ENCODE measurements at places on chromosomes 1 and 21.
A peak's percentile ranks its signal among the peaks of the same experiment; 100 is the strongest.

- no peak for DNase-seq
Measured at GRCh38 chr1:180154003-180154324, 705 bp upstream of the QSOX1 start.

DNA sequence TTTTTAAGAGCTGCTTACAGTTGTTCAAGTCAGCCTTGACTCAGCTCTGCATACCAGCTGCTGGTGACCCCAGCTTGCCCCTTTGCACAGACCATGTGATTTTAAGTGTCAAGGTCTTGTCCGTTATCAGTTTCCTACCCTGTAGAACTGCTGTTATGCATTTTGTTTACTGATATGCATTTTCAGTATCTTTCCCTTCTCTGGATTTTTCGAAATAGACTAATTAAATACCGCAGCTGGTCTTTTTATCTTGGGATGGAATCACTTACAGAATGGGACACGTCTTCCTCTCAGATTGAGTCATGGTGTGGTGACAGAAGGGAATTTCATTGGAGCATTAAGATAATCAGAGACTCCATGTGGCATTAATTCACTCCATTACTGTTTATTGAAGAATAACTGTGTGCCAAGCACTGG, 145.6 kb downstream of the FMN2 start:
- DNase-seq = no peak

DNA sequence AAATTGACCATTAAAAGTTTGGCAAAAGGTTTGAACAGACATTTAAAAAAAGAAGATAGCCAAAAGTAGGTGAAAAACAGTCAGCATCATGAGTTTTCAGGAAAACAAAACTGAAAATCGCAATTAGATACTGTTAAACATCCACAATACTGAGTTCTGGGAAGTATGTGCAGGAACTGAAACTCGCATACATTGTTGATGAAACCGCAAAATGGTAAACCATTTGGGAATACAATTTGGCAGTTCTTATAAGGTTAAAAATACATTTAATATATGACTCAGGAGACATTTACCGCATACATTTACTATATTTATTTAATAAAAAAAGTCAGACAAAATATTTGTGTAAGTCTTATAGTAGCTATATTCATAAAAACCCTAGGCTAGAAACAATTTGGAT, 393.2 kb downstream of the COL11A1 start:
- DNase-seq = no peak

DNA sequence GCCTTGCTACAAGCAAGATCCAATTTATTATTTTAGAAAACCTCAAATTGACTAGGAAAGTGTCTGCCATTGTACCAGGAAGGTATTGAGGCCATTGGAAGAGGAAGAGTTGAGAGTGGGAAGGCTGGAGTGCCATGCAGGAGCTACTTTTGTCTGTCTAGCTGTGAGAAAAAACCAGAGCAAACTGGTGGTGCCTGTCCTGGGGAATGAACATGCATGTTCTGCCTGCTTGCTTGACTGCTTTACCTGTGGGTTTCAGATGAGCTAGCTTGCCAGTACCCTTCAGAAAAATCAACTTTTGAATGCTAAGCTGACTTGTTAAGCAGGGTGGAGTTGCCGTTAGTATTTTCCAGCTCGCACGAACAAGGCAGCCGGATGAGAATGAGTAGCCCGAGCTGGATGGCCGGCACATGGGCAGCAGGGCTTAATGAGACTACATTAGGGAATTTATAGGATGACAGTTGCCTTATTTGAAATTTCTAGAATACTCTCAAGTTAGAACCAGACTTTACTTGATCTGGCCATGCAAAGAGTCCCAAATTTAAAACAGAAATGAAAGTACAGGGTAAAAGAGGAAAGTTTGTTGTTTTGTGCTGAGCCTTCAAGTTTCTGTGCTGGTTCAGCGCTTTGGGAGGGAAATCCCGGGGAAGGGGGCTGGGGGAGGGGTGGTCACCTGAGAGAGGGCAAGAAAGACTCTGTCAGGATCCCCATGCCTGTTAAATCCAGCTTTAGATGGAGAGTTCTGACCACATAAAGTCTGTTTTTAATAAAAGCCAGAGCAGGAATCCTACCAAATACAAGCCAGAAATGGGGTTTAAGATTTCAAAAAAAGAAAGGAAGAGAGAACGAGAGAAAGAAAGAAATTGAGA, 29.6 kb upstream of the C1orf105 start:
- no peak for DNase-seq

- no peak for DNase-seq
Measured at GRCh38 chr1:59641836-59642235, 172.9 kb upstream of the HOOK1 start.

DNA sequence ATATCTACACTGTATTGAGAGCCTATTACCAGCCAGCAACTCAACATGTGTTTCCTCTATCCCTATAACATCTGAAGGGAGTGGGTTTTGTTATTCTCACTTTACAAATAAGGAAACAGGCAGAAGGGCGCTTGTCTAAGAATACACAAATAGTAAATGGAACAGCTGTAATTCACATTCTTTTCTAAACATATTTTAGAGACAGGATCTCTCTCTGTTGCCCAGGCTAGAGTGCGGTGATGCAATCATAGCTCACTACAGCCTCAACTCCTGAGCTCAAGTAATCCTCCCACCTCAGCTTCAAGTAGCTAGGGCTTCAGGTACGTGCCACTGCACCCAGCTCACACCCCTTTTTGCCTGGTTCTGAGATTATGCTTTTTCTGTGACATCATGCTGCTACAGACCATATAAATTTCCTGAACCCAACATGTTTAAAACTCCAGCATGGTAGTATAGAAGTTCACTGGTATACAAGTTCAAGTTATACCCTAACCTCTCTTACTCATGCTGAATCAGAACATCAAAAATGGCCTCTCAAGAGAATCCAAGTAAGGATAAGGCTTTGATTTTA, 8.6 kb upstream of the TACSTD2 start:
- no peak for DNase-seq

DNA sequence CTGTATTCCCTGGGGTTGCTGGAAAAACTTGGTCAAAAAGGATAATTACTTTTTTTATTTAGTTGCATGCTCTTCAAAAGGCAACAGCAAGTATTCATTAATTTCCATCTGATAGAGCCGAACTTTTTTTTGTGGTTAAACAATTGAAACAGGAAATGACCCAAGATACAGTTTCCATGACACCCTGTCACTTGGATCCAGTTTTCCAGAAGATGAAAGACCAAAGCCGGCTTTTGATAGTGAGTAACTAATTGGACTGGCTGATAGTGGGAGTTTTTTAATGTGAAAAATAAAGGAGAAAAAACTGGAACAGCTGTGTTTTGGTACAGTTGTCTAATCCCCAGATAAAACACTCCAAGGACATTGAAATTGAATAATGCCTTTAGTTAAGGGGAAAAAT, 33.0 kb downstream of the CACHD1 start:
- DNase-seq = no peak

DNA sequence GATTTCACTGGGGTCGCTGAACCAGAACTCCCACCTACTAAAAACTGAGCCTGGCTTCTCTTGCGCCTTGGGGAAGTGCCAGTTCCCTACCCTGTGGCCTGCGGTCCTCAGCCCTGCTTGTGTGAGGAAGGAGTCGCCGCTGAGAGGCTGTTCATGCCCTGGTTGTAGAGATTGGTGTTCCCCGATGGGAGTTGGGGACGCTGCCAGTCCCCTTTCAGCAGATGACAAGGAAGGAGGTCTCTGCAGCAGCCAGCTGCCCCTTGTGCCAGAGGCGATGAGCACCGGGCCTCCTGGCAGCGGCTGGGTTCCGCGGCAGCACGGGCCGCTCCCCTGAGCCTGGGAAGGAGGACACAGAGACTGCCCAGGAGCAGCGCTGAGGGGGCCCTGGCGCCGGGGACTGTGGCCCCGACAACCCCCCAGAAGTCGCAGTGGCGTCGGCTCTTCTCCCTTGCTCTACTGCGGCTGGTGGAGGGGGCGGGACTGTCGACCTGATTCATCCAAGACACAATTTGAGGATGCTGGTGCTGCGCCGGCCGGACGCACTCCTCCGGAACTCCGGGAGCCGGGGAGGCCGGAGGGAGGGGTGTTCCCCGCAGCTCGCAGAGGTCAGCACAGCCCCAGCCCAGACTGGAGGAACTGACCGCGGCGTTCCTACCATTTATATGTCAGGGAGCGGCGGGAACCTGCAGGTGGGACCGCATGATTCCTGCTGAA, 12.0 kb upstream of the ADORA3 start:
- no peak for DNase-seq

DNA sequence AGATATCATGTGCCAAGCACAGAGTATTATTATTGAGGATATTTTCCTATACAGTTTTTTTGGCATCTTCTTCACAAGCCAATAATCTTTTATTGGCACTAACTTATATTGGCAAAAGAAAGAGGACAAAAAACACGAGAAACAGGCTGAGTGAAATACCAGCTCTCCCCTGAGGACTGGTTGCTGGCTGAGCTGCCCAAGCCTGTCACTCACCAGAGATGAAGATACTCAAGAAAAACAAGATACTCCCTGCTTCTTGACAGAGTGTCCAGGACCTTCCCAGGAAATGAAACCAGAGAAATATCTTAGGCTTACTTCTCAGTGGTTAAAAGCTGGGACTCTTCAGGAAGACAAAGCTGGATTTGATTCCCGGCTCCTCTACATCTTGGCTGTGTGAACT, 35.9 kb upstream of the ATP1B1 start:
- DNase-seq = no peak

- DNase-seq = no peak
Measured at GRCh38 chr1:106681939-106682522, 374.4 kb upstream of the PRMT6 start.

DNA sequence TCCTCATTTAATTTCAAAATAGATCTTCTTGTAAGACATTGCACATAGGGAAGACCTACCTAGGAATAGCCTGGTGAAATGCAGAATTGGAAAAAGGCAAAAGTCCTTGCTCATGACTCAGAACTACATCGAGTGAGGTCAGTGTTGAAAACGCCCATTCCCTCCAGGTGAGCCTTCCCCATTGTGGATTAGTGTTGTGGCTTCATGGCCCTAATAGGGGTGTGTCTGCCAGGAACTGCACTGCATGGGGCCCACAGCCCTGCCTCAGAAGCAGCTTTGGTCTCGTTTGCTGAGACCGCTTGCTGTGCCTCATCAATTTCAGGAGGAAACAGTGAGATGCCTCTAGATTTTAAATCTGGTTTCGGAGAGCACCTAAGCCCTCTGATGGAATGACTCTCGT, 17.0 kb downstream of the TFF3 start:
- DNase-seq = peak; percentile 69

DNA sequence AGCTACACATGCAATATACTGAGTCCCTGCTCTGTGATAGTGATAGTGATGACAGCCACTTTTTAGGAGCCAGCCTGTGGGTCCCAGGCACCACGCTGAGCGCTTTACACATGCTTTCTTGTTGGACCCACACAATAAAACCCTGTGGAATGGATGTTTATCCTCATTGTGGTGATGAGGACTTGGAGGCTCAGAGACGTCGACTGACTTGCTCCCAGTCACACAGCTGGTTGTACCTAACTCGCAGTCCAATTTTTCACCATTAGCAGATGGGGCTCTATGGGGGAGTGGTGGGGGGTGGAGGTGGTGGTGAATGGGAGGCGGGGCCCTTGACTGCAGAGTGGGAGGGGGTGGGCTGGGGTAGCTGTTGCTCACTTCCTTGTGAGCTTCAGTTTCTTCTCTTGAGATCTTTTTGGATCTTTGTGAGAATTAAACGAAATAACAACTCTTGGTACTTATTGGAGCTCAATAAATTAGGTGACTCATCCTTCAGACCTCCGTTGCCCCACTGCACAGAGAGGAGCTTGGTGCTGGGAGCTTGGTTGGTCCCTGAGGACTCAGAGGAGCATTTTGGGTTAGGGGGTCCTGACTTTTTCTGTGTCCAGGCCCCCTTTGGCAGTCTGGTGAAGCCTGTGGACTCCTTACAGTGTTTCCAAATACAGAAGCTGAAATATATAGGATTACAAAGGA, 61.8 kb upstream of the CD1D start:
- DNase-seq = peak; percentile 68

- DNase-seq = peak; percentile 81
Measured at GRCh38 chr1:66705110-66705509, 47.1 kb upstream of the DYNLT5 start.

GRCh38 chr1:58592522-58593134, 15.6 kb upstream of the TACSTD2 start:
- DNase-seq = no peak

GRCh38 chr1:38786040-38786436, 73.5 kb downstream of the RRAGC start:
- no peak for DNase-seq

GRCh38 chr1:60825593-60825992, 256.8 kb upstream of the NFIA start:
- DNase-seq = peak; percentile 92

- no peak for DNase-seq
Measured at GRCh38 chr1:231272880-231273279, 31.9 kb downstream of the GNPAT start.

GRCh38 chr1:91725989-91726721, 159.8 kb downstream of the TGFBR3 start:
- no peak for DNase-seq

DNA sequence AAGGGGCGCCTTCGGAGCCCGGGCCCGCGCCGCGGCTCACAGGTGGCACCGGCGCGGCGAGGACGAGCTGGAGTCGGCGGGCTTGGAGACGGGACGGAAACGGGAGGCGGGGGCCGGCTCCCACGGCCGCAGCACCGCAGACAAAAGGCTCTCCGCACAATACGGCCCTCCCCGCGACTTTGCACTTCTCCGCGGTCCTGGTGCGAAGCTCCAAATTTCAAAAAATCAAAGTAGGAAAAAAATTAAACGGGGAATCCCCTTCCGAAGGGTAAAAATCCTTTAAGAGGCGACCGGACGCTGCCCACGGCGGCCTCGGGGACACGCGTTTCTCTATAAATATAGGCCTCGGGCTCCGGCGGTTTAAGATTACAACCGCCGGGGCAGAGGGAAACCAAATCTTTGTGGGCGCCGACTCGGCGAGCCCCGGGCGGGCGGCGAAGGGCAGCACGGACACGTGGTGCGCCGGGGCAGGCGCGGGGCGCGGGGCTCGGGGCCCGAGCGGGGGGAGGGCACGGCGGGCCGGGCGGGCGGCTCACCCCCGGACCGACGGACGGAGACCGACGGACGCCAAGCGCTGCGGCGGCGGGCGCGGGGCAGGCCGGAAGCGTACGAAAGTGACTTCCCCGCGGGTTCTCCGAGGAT, 453 bp downstream of the PABPC4 start:
- peak; percentile 56 for DNase-seq

- peak; percentile 6 for DNase-seq
Measured at GRCh38 chr1:54362881-54363340, 43.3 kb downstream of the SSBP3 start.

GRCh38 chr1:47906527-47907176, 90.5 kb downstream of the TRABD2B start:
- no peak for DNase-seq

DNA sequence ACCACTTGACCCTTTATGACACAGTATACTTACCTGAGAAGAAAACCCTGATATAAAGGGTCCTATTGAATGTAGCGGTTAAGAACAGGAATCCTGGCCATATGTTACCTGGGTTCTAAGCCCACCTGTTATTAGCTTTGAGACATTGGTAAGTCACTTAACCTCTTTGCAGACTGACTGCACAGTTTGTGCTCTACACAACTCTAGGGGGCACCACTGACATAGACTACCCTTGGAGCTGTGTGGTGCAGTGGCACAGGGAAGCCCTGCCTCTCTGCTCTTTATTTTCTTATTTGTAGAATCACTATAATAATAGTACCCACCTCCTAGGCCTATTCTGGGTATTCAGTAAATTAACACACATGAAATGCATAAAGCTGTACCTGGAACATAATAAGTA, 165.6 kb downstream of the C1orf94 start:
- DNase-seq = no peak

Data from NCI-H69 (cell line).